ENCODE measurements at places on chromosomes 2 and 18.
A peak's percentile ranks its signal among the peaks of the same experiment; 100 is the strongest.

DNA sequence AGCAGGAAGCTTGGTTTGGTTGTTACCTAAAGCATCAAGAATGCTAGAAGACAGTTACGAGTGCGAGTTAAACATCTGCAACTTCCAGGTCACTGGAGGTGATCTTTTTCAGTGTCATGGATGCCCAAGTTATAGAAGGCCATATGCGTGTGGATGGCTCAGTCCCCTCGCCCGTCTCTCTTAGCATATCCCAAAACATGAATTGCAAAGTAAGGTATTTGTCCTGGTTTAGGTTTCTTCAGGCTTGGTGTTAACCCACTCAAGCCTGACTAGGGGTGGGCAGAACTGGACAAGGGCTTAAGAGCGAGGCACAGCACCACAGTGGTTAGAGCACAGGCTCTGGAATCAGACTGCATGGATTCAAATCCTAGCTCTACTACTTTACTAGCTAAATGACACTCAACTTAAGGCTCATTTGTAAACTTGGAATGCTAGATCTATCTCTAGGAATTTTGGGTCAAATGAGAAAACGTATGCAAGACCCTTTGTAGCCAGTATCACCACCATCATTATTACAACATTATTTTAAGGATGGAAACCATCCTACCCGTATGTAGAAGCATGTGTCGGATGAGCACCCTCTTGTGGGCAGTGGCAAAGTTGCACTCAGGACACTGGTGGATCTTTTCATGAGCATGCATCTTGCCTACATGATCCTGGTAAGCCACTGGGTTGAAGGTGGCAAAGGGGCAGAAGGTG is 11.2 kb downstream of the ZNF142 start:
- peak; percentile 37 for DNase-seq

DNA sequence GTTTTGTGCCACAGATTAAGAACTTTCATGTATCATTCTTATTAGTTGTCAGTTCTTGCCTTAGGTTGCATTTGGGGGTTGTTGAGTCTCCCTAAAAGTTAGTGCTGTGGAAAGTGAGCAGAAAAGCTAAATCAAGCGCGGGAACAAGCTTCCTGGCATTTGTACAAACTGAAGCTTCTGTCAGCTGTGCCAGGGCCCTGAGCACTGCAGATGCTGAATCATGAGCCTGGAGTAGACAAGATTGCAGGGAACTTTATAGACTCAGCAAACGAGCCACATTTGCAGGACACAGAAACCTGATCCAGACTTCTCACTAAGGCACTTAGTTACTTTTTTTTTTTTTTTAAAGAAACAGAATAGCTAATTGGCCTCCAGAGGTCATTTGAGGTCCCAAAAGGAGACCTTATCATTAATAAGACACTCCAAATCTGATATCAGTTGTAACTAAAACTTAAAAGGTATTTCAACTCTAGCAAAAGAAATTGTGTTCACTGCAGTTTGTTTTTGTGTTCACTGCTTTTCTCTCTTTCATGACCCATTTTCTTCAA is 88.7 kb downstream of the ADAM23 start:
- DNase-seq: no peak

DNA sequence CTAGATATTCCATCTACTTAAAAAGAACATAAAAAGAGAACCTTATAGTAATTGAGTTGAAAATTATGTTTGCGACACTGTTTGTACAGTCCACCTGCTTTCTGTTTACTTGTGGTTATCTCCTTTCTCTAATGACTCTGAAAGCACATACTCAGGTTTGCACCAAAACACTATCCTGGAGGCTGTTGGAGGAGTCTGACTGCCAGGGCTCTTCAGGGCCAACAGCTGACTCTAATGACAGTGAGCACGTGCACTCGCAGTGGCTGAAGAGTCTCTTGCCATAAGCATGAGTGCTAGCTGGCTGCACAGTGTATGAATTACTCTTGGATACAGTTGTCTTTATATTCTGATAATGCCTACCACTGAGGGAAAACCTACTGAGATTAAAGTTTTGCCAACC is 16.7 kb upstream of the GLS start:
- DNase-seq: no peak

DNA sequence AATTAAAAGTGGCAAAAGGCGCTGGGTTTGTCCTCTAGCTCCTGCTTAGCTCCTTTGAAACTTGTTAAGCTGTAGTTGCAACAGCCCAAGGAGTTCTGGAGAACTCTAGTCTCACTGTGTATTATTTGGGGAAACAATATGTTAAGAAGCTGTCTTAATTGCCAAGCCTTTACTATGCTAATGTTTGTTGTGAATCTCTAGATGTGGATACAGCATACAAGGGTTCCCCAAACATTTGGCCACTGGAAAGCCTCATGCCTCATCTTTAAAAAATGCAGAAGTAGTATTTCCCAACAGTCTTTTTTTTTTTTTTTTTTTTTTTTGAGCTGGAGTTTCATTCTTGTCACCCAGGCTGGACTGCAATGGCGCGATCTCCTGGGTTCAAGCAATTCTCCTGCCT is 236.7 kb downstream of the PRKCE start:
- DNase-seq: no peak

GRCh38 chr2:217970206-217970605 is 32.6 kb downstream of the TNS1 start:
- no peak for DNase-seq

- no peak for DNase-seq
Observed at GRCh38 chr2:17804358-17804757, 11.9 kb upstream of the MSGN1 start.

- DNase-seq: no peak
Observed at GRCh38 chr2:136362676-136363390, 244.9 kb upstream of the CXCR4 start.

DNA sequence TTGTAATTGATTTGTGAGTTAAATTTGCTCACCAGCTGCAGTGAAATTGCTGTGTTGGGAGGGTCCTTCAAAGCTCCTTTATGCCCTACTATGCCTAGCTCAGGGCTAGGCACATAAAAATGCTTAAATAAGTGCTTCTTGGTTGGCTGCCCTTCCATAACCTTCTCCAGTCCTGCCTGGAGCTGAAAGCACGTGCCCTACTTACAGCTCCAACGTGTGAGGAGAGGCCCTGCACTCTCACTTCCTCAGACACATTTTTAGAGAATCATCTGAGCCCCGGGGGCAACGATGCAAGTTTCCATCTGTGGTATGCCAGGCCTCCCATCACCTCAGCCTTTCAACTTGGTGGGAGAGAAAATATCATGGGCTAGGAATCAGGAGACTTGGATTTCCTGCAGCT is 202.7 kb downstream of the BCL11A start:
- no peak for DNase-seq

GRCh38 chr18:65409261-65409660 is 341.6 kb upstream of the CDH7 start:
- DNase-seq: no peak

GRCh38 chr18:11268153-11268552 is 118.8 kb upstream of the PIEZO2 start:
- DNase-seq: no peak

DNA sequence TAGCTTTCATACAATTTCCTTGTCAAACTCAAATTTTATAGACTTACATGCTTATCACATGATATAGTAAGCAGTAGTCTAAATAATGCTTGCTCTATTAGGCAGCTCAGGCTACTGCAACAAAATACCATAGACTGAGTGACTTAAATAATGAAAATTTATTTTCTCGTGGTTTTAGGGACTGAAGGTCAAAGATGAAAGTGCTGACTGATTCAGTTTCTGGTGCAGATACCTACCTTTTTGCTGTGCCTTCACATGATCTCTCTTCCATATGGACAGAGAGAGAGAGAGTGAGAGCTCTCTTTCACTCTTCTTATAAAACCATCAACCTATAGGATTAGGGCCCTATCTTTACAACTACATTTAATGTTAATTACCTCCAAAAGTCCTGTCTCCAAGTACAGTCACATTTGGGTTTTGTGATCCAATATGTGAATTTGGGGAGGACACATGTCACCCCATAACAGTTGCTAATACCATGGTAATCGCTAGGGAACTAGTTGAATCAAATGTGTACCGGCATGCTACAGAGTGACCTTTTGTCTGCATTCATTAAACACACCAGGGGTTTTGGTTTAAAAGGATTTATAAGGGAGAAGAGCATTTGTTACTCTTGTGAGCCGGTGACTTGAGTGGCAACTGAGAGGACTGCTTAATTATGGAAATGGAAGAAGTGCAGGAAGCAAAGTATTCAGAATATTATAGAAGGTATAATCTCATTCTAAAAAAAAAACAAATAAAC is 723.4 kb upstream of the LRRTM4 start:
- DNase-seq: no peak

- no peak for DNase-seq
Observed at GRCh38 chr18:46867367-46868143, 49.8 kb downstream of the PIAS2 start.

GRCh38 chr2:122261911-122262310 is 506.5 kb downstream of the TSN start:
- no peak for DNase-seq

DNA sequence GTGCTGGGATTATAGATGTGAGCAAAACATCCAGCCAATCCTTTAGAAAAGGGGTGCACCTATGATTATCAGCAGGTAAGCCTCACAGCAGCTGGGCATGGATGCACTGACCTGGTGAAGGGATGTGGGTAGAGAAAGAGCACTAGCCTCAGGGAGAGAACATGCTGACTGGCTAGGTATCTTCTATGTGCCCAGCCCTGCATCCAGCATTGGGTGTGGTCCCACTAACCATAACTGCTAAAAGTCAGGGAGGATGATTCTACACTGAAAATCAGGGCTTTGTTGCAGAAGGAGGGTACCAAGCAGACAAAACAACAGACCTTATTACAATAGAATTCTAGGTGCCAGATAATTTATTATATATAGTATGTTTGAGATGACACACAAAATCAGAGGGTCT is 21.1 kb upstream of the RGPD8 start:
- no peak for DNase-seq

- no peak for DNase-seq
Observed at GRCh38 chr18:9140381-9140780, 3.8 kb downstream of the ANKRD12 start.

GRCh38 chr2:31567679-31568078 is 13.1 kb downstream of the SRD5A2 start:
- DNase-seq: no peak

DNA sequence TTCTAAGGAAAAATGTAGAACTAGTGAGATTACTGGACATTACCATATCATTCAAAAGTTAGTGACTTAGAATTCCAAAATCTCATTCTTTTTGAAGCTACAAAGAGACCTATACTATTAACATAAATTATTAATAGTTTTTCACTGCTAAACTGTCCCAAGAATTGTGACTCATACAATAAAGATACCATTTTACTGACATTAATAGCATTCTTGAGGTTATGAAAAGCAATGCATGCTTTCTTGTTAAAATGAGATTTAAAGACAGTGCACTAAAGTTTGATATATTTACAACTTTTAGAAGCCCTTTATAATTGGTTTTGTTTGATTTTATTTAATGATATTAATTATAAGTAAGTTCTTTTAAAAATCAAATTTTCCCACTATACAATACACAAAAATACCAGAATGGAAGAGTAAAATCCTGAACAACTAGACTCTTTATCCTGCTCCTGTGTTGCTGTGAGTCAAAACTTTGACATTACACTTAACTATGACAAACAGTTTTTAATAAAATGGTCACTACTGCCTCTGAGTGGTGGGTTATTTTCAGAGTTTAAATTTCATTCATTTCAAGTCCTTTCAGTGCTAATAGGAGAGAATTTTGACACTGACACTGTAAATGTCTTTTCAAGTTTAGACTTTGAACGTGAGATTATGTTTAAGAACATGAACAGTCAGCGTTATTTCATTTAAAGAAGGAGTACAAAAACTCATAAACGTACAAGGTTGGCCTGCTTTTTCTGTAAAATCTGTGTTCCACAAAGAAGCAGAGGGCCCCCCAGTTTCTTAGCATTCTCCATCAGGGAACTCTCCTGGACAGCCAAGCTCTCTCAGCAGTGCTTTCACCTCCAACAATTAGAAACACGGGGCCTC is 54.5 kb downstream of the FAM124B start:
- no peak for DNase-seq

DNA sequence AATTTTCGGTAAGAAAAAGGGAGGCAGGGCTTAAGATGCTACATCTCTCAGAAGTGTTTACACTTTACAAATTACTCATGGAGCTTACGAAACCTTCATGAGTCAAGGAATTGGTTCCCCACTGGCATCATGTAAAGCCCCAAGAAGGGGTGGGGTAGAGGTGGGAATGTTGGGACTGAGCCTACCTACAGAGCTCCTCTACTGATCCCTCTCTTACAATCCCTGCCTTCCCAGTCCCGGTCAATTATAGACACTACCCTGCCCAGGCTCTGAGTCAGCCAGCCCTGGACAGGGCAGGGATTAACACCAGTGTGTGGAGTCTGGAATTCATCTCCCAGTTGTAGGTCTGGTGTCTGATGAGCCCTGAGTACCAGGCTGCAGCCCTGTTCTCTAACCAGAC is 248.9 kb downstream of the PAX3 start:
- DNase-seq: no peak

DNA sequence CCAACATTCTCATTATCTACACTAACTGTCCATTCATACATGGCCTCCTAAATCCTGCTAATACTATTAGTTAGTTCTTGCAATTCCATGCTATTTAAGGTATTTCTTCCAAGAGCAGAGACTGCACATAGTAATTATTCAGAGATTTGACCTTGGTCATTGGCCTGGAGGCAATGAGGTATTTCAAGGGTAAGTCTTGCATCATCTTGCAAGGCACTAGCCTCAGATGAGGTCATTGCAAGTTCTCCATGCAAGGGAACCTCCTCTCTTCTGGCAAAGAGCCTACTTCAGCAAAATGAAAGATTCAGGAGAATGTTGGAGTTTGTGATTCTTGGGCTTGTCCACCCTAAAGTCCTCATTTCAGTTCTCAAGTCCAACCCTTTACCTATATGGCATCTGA is 48.5 kb upstream of the IKZF2 start:
- no peak for DNase-seq

All from pulmonary artery endothelial cell (primary cell).